Kidney epithelial cell (primary cell): ENCODE measurements at places on chromosomes 2 and 18. TPM values are rescaled to one million over a fixed set of nuclear protein-coding genes. Genes with fewer than 3 reads are reported as not detected.

DNA sequence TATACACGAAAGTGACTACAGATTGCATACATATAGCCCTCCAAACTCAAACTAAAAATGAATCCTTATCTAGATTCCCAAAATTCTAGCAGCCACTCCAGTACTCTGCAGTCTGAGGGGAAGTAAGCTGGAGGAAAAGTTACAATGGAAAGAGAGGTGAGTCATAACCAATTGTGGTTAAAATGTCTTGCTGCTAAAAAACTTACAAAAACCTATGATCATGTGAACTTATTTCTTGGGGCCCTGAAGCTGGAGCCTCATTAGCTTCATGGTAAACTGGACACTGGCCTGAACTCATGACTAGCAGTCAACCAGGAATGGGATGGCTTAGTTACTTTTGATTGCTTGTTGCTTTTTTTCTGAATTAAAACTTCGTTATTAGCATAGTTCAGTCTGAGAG lies 175.9 kb downstream of the SLC4A3 start:
- peak; percentile 10 for DNase-seq

- DNase-seq = no peak
Measured at GRCh38 chr2:220240641-220241040, 613.2 kb downstream of the SLC4A3 start.

GRCh38 chr2:195367809-195368208 lies 289.2 kb upstream of the SLC39A10 start:
- no peak for DNase-seq

LAMA3 gene
- total RNA-seq = 126 TPM in 2 replicates

UPP2 gene
- not detected in 2 replicates for total RNA-seq

DNA sequence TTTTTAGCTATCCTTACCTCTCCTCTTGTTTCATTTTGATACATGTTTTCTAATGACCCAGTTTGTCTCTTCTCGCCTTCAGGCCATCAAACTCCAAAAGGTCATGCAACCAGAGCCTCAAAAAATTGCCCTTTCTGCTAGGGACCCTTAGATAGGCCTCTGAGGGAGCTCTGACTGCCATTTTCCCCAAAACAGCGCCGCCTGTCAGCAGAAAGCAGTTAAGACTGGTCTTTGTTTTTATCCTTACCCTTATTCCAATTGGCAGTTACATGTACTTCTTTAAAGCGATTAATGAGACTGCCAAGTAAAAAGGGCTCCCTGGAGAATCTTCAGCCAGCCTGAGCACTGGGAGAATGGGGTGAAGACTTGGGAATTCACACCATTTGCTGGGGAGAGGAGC lies 55.1 kb upstream of the RIT2 start:
- no peak for DNase-seq

- DNase-seq = no peak
Measured at GRCh38 chr18:36295880-36296301, 1.6 kb upstream of the FHOD3 start.

DNA sequence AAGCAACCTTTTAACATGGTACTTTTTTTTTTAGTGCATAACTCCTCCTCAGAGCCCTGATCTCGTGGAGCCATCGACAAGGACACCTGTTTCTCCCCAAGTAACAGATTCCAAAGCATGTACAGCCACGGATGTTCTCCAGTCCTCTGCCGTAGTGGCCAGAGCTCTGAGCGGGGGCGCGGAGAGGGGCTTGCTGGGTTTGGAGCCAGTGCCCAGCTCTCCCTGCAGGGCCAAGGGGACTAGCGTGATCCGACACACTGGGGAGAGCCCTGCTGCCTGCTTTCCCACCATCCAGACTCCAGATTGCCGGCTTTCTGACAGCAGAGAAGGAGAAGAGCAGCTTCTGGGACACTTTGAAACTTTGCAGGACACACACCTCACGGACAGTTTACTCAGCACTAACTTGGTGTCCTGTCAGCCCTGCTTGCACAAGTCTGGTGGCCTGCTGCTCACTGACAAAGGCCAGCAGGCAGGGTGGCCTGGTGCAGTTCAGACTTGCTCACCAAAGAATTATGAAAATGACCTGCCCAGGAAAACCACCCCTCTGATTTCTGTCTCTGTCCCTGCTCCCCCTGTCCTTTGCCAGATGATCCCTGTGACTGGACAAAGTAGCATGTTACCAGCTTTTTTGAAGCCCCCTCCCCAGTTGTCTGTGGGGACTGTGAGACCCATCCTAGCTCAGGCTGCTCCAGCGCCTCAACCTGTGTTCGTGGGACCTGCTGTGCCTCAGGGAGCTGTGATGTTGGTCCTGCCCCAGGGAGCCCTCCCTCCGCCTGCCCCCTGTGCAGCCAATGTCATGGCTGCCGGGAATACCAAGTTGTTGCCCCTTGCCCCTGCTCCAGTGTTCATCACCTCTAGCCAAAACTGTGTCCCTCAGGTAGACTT lies 4.5 kb downstream of the KLF11 start:
- DNase-seq = no peak

GRCh38 chr2:228407821-228408220 lies 226.3 kb upstream of the SPHKAP start:
- no peak for DNase-seq

GRCh38 chr2:187819624-187820023 lies 265.4 kb upstream of the TFPI start:
- DNase-seq = no peak

DNA sequence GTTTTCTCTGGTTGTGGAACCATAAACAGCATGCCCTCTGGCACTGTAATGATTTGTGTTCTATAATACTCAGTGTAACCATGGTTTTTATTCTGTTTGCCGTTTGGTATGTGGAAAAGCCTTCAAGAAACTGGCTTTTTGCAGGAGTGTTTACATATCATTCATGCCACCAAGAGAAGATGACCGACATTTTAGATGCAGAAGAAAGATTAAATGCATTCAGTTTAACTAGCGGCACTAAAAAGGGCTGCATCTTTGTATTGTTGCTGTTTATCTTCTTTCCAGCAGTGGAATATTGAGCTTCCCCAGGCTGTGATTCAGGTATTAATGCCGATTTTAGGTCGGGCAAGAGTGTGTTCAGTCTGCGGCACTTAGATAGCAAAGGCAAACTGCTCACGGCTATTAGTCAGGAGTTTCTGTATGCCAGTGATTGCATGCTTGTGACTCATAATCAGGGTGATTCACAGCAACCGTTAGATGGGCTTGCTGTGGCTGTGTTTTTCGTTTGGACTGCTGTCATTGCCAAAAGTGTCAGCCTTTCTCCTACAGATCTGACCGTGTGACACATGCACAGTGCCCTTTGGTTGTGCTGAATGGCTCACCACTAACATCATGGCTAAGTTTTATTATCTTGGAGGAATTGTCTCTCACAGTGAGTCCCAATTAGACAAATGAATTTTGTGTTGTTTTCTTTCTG lies 479.7 kb downstream of the PARD3B start:
- peak; percentile 92 for DNase-seq

DNA sequence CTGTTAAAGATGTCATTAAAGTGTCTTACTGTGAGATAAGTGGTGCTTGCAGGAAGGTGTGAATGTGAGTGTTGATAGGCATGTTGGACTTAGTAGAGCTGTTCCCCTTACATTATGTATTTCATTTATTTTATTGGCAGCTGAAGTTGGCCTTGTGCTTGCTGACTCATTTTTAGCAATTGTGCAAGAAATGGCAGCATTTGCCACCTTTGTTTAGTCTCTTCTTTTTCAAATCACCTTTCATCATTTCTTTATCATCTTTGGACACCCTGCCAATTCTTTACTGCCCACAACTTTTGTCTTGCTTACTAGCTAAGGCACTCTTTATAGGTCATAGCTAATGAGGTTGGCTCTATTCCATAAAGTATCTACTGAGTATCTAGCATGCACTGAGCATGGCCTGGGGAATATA lies 130.3 kb upstream of the LYPD6 start:
- no peak for DNase-seq

GRCh38 chr2:216717907-216718615 lies 22.7 kb upstream of the IGFBP5 start:
- DNase-seq = no peak

GRCh38 chr18:11821643-11822237 lies 29.5 kb upstream of the CHMP1B start:
- no peak for DNase-seq

- DNase-seq = no peak
Measured at GRCh38 chr2:25856377-25856776, 21.9 kb downstream of the ASXL2 start.

RAX gene
- total RNA-seq = not detected in 2 replicates

PKDCC gene
- 6.6 and 8.5 TPM in 2 replicates for total RNA-seq

DNA sequence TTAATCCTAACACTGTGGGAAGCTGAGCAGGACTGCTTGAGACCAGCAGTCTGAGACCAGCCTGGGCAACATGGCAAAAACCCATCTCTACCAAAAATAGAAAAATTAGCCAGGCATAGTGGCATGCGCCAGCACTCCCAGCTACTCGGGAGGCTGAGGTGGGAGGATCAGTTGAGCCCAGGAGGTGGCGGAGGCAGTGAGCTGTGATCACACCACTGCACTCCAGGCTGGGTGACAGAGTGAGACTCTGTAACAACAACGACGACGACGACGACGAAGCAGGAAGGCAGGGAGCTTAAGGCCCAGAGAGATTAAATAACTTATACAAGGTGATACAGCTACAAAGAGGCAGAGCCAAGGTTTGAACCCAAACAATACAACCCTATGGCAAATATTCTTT lies 37.3 kb downstream of the CFAP36 start:
- DNase-seq = no peak
